Dorsolateral prefrontal cortex (tissue), 122 donors: ENCODE measurements at places on chromosomes 3 and 15.
A peak's percentile ranks its signal among the peaks of the same experiment; 100 is the strongest.

GRCh38 chr3:10935846-10936631 lies 56.5 kb upstream of the SLC6A1 start:
- DNase-seq: no peak

- no peak for DNase-seq
Observed at GRCh38 chr3:194522579-194523046, 35.8 kb upstream of the ATP13A3 start.

DNA sequence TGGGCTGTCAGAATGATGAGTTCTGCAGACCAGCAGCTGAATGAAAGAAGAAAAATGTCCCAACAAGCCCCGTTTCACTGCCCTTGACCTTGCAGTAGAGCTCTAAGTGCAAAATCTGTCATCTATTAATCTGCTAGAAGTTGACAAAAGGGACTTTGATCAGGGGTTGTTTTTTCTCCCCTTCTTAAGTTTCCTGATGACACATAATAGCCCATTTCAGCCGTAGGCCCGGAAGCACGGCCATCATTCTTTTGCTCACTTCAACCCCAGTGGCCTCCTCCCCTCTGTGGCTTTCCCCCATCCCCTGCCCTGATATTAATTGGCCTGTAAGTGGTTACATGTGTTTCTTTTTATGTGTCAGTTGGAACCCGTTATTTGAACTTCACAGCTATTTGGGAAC lies 298.9 kb downstream of the RPLP1 start:
- DNase-seq: no peak

DNA sequence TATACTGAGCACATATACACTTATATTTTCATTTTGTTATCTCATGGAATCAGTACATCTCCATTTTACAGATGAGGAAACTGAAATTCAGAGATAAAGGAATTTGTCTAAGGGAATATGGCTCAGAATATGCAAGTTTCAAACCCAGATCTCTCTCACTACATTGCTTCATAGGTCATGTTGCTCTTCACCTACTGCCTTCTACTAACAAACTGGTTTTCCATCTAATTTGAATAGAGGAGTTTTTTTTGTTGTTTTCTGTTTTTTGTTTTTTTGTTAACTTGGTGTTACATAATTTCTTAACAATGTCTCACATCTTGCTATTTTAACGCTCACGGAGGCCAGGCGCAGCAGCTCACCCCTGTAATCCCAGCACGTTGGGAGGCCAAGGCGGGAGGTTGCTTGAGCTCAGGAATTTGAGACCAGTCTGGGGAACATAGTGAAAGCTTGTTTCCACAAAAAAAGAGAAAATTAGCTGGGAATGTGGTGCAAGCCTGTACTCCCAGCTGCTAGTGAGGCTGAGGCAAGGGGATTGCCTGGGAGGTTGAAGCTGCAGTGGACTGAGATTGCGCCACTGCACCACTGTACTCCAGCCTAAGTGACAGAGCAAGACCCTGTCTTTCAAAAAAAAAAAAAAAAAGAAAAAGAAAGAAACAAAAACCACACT lies 37.0 kb downstream of the FMN1 start:
- no peak for DNase-seq

- no peak for DNase-seq
Observed at GRCh38 chr3:13533885-13534301, 15.0 kb upstream of the FBLN2 start.

DNA sequence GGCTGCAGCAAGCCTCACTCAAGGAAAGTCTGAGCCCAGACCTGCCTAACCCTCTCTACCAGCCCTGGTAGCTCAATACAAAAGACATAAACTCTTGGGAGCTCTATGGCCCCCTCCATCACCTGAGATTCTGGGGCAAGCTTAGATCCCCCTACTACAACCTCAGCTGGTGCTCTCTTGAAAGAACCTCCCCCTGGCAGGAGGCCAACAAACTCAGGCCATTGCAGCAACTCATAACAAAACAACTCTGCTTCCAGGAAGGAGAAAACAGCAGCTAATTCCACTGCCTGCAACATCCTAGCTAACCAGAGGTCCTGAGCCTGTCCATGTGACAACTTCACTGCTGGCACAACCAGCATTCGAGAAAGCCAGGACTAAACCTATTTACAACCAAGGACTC lies 169.2 kb downstream of the ROBO1 start:
- DNase-seq: no peak

DNA sequence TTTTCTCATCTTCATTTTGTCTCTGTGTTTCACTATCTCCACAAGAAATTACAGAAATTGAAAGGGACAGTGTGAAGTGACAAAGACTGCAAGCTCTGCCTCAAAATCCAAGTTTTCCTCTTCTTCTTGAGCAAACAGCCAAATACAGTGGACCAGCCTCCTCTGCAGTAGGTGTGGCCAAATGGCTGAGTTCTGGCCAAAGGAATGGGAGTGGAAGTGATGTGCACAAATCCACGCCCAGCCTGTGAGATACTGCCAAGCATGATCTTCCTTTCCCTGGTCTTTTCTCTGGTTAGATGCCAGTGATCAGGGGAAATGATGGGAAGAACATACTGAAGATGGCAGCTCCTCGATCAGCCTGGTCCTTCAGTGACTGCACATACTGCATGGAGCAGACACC lies 111.0 kb upstream of the CPNE4 start:
- no peak for DNase-seq

DNA sequence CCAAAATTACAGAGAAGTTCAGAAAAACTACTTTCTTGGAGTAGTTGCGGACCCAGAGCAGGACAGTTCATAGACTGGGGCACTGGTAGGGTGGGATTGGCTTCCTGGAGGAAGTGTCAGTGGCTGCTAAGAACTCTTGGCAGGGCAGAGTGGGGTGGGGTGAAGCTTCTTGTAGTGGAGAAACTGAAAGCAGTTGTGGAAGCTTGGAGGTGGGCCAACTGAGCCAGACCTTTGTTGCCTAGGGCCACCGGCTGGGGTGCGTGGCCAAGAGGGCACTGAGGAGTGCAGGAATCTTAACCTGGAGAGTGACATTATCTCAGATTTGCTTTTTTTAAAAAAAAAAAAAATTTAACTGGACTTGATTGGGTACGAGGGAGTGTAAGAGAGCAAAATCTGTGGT lies 3.1 kb downstream of the KAT2B start:
- peak; percentile 61 for DNase-seq

DNA sequence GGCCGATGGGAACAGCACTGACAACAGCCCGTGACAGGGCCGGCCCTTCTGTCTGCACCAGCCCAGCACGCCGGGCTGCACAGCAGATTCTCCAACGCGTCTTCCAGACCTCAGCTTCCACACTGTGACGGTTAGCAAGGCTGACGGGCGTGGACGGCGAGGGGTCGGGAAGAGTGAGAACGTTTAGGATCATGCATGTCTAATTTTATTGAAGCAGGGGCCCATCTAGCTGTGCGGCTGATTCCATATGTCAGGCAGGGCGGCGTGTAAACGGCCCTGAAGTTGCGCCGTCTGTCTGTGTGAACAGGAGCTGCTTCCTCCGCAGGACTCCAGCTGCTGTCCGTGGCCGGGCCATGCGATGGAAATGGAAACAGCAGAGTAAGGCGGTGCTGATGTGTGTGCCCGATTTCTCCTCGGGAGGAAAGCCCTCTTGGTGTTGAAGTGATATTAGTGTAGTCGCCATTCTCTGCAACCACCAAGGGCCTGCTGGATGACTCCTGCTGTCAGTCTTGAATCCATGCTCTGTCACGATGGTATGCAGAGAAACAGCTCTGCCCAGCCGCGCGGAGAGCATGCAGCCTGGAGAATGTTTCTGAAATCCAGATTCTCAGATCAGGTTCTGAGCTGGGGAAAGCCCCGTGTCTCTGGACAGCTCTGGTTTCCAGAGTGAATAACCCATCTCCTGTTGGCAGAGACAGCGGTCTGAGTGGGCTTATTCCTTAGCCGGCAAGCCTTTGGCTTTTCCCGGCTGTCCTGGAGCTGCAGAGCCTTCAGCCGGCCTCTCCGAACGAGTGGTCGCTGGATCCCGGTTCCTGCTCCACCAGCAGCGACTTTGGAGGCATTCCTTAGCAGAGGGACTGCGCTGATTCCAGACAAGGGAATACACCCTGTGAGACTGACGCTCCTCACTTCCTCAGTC lies 158.1 kb upstream of the UBE3A start:
- DNase-seq: peak; percentile 16

- DNase-seq: no peak
Observed at GRCh38 chr3:186464424-186465093, 79.6 kb downstream of the CRYGS start.

DNA sequence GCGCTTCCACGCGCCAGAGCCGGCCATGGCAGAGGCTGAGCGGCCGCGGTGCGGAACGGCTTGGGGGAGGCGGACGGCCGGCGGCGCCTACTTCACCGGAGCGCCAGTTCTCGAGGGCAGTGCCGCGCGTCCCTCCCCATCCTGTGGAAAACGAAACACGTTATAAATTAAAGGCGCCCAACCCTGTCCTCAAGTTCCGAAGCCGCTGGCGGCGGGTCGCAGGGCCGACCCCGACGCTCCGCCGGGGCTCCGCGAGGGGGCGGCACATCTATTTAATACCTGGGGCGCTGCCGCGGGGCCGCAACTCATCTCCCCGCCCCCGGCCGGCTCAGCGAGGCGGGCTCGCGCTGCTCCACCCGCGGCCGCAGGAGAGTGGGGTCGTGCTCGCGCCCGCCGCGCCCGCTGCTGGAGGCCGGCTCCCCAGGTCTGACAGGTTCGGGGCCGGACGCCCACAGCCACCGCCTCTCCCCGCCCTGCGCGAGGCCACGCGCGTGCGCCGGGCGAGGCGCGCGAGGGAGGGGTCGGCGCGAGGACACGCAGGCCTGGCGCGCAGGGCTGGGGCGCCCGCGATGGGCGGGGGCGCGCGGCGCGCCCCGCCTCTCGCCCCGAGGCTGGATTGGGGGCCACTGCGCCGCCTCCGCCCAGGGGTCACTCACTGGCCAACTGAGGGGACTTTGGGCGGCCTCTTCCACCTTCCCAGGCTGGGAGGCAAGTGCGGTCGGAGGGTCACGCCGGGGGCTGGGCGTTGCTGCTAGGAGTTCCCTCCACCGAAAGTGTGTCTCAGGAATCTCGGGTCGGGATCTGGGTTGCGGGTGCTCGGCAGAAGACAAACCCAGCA lies at the start of gene SLC30A4:
SLC30A4 (minus strand) TSS at position 428 of the 838 bp plus-strand sequence; CDS start at position 27, 401 bp downstream.
- DNase-seq: peak; percentile 57

DNA sequence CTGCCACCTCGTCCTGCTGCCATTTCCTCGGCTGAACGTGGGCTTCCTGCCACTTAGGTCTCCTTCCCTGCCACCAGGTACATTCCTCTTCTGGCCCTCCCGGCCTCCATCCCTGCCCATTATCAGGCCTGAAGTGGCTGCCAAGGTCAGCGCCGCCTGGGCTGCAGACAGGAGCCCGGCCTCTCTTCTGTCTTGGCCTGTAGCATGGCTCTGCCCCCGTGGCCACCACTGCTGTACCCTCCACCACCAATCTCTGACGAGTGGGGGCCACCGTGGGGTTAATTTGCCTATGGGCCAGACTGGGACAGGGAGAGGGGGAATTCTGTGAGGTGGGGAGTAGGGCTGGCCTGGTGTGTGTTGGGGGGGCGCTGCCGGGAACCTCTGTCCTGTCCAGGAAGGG lies 2.0 kb upstream of the BAHD1 start:
- DNase-seq: no peak

- no peak for DNase-seq
Observed at GRCh38 chr3:17234382-17234781, 349.6 kb downstream of the PLCL2 start.

GRCh38 chr3:129015388-129016105 lies 14.4 kb downstream of the EFCC1 start:
- DNase-seq: no peak

DNA sequence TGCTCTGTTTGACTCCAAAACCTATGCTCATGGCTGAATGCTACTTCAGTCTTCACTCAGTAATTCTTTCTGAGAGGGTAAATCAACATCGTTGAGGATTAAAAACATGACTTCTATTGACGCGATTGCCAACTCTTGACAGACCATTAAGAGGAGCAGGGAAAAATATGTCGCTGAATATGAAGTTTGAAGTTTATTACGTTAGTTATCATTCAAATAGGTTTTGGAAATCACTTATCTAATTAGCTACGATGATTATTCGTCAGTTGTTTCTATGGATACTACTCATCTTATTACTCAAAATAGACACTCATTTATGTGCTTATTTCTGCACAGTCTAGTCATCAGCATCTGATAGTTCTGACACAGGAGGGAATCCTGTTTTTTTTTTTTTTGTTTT lies 279.2 kb upstream of the TBL1XR1 start:
- no peak for DNase-seq

DNA sequence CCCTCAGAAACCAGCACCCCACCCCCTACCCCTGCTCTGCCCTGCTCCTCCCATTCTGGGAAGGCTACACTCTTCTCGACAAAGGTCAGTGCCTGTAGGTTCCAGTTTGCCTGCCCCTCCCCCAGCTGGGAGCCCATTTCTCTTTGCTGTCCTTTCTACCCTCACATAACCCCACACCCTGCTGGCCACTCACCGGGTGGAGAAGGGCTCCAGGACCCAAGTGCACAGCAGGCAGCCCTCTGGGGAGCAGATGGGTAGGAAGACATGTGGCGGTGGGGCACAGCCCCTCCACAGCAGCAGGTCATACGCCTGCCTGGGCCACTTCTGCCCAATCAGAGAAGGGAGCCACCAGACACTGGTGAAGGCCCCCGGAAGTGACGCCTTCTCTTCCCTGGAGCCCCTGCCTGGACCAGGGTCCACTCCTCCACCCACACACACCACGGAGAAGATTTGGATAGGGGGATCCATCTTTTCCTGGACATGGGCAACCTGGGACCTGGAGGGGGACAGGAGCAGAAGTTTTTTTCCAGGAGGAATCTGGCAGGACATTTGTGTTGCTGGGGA lies at the start of gene THPO:
THPO (minus strand) TSS at position 326 of the 564 bp plus-strand sequence. CDS start 1,948 bp downstream, outside the sequence.
- peak; percentile 37 for DNase-seq

DNA sequence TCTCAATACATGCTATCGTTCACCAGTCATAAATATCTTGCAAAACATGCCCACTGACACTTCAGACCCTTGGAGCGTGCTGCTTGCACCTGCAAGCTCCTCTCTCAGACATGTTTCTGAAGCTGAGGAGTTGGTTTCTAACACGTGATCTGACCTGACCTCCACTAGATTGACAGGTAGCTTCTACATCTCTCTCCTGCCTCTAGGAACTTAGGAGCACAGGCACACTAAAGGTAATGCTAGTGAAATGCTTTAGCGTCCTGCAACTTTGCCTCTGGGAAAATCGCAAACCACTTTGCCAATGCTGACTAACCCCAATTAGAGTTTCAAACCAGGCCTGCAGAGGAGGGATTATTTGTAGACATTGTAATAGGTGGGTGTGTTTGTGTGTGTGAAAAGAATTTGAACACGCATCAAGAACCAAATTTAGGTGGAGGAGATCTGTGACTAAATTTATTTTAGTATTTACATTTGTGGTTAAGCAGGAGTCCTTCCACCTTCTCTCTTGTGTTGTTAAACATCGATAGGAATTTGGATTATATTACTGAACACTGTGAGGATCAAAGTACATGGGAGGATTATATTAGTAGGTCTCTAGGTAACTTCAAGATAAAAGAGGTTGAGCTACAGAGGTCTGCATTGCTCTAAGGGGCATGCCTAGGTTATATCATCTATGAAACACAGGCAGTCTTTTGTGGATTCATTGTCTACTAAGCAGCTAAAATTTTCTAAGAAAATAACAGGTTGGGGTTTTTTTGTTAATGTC lies 86.7 kb upstream of the ZBED2 start:
- no peak for DNase-seq

DNA sequence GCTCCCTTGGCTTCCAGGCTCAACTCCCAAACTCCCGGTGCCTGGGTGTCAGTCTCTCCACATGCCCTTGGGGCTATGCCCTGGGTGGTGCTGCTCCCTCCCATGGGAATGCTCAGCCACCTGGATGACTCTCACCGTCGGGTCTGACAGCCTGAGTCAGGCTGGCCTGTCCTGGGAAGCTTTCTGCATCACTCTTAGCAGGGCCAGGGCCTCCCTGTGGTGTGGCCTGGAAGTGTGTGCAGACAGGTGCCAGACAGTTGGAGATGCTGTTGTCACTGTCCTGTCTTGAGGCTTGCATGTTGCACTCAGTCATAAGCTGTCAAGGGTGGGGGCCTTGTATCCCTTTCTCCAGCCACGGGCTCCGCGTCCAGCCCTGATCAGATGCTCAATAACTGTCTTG lies 71.7 kb downstream of the GABRG3 start:
- DNase-seq: no peak
